ENCODE measurements at places on chromosomes 7 and 10.

DNA sequence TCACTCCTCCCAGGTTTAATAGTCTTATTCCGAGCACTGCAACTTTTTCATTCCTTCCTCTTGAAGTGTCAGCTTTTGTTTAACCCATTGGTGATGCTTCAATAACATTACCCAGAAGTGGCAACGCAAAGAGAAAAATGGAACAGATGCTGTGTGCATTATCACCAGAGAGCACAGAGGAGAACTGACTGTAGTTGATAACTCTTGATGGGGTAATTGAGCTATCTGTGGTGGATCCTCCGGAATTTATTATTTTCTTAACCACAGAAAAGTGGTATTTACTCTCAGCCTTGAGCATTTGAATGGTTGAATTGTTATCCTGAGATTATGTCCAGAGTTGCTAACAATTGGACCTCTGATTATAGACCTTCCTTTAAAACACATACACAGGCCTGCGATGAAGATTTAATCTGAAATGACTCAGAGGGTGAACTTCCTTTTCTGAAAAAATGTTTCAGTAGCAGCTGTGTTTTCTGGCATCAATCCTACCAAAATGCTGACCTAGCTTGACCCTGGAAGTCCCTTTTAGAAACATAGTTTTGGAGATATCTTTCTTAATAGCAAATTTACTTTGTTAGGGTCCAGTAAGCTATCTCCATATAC, 1584.4 kb upstream of the LRRTM3 start:
- DNase-seq: no peak

- DNase-seq: no peak
These were observed 109.9 kb downstream of the AHR start for GRCh38 chr7:17408245-17408903.

- DNase-seq: no peak
These were observed 123.0 kb downstream of the EBF3 start for GRCh38 chr10:129841071-129841470.

DNA sequence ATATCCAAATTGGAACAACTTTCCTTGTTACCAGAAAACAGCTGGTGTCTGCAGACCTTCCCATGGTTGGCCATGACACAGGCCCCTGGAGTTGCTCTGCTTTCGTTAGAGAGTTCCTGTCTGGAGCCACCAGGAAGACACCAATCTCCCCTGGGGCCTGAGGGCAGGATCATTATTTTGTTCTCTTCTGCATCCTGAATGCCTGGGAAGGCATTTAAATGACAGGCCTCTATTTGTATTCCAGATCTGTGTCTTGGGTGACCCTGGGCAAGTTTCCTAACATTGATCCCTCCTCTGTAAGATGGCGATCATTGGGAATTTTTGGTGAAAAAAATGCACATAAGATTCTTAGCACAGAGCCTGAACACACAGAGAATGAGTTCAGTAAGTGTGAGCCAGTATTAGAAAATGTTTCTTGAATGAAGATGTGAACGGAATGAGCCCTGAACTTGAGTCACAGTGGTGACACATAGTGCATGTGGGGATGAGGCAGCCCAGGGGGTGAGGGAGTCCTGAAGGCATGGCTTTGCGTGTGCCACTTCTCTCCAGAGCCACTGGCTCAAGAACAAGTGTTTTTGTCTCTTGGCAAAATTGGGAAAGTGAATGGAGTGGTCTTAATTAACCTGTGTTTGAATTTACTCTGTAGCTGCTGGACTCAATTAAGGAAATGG, 28.4 kb downstream of the BMPER start:
- no peak for DNase-seq

DNA sequence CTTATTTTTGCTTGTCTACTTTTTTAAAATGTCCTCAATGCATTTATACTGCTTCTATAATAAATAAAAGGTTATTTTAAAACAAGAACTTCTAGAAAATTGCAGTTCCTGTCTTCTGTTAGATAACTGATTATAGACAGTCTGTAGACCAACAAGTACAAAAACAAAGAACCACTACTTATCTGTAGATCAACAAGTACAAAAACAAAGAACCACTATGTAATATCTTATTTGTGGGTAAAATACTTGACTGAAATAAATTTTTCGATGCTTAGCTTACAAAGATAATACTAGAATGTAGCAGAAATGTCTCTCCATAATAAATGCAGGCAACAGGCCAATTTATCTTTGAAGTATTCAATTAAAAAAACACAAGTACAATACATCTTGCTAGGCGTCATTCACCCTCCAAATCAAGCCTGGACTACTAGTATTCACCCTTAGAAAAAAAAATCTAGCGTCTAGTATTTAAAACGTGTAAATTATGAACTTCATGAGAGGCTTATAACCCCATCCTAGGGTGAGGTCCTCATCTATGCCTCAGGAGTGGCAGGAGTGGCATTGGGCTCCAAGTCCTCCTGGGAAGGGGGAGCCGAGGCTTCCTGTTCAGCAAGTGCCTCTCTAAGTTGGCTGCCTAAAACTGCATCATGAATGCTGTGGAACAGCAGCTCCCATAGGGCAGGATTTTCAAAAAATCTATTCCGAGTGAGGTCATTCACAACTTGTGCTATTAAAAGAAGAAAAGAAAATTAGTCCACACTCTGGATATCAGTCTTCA, 26.6 kb downstream of the PSMC2 start:
- no peak for DNase-seq

GRCh38 chr7:97457054-97457453, 274.8 kb upstream of the TAC1 start:
- DNase-seq: no peak

DNA sequence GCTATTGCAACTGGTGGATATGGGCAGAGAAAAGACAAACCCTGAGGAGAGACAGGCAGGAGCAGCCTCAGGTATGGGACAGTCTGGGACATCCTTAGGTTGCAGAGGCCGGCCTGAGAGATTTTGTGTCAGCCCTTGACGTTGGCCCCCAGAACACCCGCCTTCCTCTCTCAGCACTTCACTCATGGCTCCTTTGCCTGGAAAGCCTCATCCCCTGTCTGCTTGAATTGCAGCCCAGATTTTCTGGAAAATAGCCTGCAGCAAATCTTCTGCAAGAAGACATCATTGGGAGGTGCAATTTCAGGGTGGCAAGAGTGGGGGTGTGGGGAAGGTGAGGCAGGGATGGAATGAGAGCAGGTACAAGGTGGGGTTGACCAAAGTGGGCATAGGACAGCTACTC, 2.2 kb upstream of the FRMD4A start:
- no peak for DNase-seq

GRCh38 chr7:88268858-88269257, 37.8 kb downstream of the STEAP4 start:
- DNase-seq: no peak

DNA sequence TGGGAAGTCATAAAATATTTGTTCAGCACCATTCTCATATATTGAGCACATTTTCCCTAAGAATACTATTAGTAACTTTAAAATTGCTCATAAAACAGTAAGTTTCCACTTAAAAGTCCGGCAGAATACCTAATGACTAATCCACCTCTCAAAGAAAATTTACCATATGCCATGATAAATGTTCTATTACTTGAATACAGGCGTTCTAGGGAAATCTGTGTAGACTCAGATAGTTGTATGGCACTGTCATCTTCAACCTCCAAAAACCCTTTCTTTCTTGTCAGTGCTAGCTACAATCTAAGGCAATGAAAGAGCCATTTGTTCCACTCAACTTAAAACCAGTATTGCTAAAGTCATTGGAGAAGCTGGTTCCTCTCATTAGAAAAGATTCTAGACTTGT, 7.3 kb downstream of the GPR37 start:
- no peak for DNase-seq

DNA sequence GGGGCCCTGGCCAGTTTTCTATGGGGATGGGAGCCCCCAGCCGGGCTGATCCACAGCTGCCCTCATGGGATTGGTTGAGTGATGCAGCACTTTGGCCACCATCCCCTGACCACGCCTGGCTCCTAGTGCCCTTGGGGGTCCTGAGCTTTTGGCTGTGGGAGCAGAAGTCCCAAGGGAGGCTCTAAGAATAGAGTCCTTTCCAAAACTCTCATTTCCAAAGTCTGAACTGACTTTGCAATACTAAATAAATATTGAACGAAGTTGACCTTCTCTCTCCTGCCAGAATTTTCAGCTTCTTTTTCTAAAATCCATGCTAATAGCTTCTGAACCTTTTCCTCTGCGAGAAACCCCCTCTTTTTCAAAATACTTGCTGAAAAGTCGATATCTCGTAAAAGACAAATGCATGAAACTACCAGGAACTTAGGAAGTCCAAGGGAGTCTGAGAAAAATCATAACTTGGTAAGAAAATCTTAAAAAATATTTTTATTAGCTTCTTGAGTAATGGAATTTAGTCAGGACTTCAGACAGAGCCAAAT, 62.7 kb upstream of the IGFBP3 start:
- DNase-seq: no peak

DNA sequence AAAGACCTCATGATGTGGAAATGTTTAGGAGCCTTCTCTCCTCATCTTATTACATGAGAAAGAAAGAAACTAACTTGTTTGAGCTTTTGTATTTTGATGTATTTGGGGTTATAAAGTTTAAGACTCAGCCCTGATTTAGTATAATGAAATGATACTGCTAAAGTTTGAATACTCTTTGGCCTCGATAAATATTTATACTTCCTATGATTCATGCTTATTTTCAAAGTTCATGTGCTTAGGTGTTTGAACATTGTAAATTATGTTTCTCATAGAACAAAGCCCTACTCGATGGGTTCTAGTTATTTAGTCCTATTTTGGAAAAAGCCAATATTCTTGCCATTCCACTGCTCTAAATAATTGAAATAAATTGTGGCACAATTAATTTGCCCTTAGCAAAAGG, 303.2 kb downstream of the ZWINT start:
- DNase-seq: no peak

DNA sequence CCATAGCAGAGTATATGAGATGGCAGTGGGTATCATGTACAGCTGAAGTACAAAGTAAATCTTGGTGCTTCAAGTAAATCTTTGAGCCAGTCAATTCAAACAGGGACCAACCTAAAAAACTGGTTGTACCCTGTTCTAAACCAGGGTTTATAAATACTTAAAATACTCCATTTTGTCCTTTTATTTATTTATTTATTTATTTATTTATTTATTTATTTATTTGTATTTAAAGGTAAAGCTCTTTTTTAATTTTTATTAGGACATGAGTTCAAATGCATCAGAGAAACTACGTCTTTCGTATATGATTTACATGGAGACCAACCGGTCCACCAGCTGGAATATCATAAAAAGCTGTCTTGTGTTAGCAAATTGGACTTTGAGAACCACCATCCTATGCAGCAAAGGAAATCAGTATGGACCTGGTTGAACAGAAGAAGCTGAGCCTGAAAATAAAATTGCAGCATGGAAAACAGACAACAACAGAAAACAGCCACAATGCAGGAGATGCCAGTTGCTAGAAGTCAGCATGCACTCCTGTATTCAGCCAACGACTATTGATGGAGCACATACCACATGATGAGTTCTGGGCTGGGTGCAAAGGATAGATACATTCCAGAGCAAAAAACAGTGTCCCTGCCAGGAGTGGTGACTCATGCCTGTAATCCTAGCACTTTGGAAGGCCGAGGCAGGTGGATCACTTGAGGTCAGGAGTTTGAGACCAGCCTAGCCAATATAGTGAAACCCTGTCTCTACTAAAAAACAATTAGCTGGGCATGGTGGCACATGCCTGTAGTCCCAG, 60.0 kb downstream of the PLXNA4 start:
- no peak for DNase-seq

DNA sequence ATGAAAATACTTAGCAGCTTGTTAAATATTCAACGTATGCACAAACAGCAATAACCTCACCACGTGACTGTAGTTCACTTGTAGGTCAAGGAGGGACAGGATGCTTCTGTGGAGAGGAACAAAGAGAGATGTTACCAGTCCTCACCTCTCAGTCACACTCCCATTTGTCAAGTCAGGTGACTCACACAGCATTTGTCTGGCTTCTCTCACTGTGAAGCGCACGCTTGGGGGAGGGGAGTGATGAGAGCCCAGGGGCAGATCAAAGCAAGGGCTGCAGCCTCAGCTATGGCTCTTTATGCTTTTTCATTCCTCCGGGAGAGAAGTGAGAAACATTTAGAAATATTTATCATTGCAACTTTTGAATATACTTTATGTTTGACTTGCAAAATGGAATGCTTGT, 2.9 kb upstream of the RBM20 start:
- DNase-seq: no peak

GRCh38 chr7:147516391-147516790, 1074.2 kb upstream of the C7orf33 start:
- no peak for DNase-seq

DNA sequence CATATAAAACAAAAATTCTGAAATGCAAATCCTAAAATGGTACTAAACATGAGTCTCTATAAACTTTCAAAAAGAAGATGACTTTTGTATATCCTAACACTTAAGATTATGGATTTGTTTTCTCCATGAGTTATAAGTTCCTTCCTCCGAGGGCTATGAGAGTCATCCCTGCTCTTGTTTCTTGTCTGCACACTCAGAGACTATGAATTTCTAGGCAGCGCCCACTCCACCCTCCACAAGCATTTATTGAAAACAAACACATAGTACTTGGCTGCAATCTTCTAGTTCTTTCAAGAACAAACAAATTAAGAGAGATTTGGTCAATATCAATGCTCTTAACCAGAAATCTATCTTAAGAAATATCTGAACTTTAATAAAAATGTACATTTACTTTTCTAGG, 211.7 kb downstream of the DKK1 start:
- DNase-seq: no peak

DNA sequence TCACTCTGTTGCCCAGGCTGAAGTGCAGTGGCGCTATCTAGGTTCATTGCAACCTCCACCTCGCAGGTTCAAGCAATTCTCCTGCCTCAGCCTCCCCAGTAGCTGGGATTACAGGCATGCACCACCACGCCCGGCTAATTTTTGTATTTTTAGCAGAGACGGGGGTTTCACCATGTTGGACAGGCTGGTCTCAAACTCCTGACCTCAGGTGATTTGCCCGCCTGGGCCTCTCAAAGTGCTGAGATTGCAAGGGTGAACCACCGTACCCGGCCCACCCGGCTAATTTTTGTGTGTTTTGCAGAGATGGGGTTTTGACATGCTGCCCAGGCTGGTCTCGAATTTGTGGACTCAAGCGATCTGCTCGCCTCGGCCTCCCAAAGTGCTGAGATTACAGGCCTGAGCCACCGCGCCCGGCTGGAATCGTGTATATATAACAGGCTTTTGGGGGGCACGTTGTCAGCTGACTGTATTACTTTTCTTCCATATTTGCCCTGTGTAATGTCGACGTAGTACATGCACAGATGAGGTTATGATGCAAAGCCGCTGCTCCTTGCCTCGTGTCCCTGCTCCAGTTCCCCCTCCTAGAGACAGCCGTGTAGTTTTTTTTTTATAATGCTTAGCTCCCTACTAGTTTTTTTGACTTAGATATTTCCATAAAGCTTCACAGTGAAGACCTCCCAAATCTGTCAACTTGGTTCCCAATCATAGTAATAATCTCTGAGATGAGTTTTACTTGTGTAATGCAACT, 883 bp upstream of the TRA2A start:
- no peak for DNase-seq

DNA sequence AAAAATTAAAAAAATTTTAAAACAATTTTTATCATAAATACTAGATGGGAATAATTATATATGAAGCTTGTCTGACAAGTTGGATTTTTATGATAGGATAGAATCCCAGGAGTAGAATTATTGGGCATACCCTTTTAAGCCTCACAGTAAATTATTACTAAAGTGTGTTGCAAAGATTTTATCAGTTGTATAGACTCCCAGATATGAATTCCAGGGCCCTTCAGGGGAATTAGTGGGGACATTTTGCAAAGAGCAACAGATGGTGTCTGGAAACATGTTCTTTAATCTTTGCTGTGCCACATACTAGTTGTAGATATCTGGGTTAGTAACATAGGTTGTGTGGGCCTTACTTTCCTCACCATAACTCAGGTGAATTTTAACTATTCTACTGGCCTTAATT, 28.7 kb downstream of the ZEB1 start:
- no peak for DNase-seq

All from cerebellum (tissue), 4 donors.